ENCODE measurements at places on chromosomes 4 and X. TPM values are rescaled to one million over a fixed set of nuclear protein-coding genes. Genes with fewer than 3 reads are reported as not detected.

Gene MGAT4D
- total RNA-seq = not detected

Gene VCX3A
- total RNA-seq = not detected

Gene FAM47A
- not detected for total RNA-seq

Gene USP17L20
- not detected for total RNA-seq

Gene SHOX
- 7.5 TPM for total RNA-seq

Gene PCDH7
- 38.8 TPM for total RNA-seq

Gene FGD1
- total RNA-seq = 1.8 TPM

Gene SATL1
- total RNA-seq = not detected

Gene PHKA1
- total RNA-seq = 2.3 TPM

Gene PPP3CA
- 30.9 TPM for total RNA-seq

DNA sequence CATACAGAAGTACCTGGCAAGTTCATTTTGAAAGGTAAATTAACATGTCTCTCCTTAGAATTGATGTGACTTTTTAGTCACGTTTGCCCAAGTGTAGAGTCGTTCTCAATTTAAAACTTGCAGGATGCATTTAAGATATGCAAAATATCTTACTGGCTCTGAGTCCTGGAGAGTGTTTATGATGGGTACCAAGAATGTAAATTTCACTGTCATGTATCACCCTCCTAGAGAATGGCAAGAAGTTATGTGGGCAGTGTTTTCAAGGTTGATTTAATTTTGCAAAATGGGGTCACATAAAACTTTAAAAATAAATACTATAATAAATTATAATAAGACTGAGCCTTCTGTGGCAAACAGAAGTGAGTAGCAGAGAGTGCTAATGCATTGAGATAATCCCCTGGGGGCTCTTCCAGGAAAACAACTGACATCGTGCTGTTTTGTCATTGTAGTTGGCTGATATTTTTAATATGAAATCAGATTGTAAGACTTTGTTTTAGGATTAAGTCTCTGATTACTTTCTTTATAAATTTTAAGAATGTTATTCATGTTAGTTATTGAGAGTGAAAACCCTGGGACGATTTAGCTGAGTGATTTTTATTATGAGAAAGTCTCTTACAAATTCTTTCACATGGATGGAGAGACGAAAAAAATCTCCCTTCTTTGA, 103.0 kb downstream of the AFF1 start:
- H3K27me3 ChIP-seq = no peaks in the 10 kb centered on the region
- no peak for DNase-seq
- peaks cover 60% of the 10 kb centered on the region for H3K4me1 ChIP-seq
- H3K27ac ChIP-seq = no peak overlapping the region
- H3K4me3 ChIP-seq = no peak overlapping the region
- H3K36me3 ChIP-seq = no peaks in the 10 kb centered on the region

- no peak overlapping the region for H3K4me3 ChIP-seq
- no peak for DNase-seq
- H3K27me3 ChIP-seq = no peaks in the 10 kb centered on the region
- H3K4me1 ChIP-seq = peaks cover 13% of the 10 kb centered on the region
- H3K27ac ChIP-seq = no peak overlapping the region
Measured at GRCh38 chr4:75002381-75002780, 69.5 kb downstream of the PARM1 start.

- H3K4me1 ChIP-seq = no peaks in the 10 kb centered on the region
- no peaks in the 10 kb centered on the region for H3K36me3 ChIP-seq
- H3K27me3 ChIP-seq = no peaks in the 10 kb centered on the region
- H3K4me3 ChIP-seq = no peak overlapping the region
Measured at GRCh38 chr4:122772986-122773385, 40.5 kb downstream of the BBS12 start.

DNA sequence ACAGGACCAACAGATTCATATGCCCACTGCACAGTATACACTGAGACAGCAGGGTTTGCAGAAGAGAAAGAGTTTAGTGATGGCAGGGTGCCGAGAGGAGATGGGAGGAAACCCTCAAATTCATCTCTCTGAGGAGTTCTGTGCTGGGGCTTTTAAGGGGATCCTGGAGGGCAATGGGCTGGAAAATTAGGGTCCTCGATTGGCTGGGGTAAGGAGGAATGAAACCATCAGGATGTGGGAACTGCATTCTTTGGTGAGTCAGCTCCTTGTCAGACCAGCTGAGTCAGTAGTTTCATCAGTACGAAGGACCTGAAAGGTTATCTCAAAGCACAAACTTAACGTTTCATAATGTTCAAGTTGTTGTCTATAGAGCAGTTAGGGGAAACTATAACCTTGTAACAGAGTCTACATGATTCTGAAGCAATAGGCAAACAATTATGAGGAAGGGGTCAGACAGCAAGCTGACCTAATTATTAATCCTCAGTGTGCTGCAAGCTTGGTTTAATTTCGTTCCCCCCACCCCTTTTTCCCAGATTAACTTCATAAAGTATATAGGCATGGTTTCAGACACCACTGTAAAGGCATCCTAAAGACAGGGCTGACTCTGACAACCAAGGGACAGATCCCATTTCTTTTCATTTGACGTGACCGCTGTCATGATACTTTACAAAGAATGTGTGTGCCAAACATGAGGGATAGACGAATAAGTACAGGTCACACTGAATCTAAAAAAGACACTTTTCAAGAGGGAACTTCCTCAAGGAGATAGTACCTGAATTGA, 1.5 kb upstream of the MSMO1 start:
- peak overlapping the region; percentile 81 for H3K27ac ChIP-seq
- H3K4me3 ChIP-seq = peak overlapping the region; percentile 87
- H3K36me3 ChIP-seq = no peaks in the 10 kb centered on the region
- H3K4me1 ChIP-seq = peaks cover 12% of the 10 kb centered on the region
- H3K27me3 ChIP-seq = no peaks in the 10 kb centered on the region
- no peak for DNase-seq

GRCh38 chr4:120057416-120057815, 9.2 kb downstream of the MAD2L1 start:
- no peak overlapping the region for H3K27ac ChIP-seq
- DNase-seq = no peak
- no peak overlapping the region for H3K4me3 ChIP-seq
- H3K27me3 ChIP-seq = no peaks in the 10 kb centered on the region

- no peak overlapping the region for H3K27ac ChIP-seq
- no peak overlapping the region for H3K4me3 ChIP-seq
- H3K27me3 ChIP-seq = no peaks in the 10 kb centered on the region
Measured at GRCh38 chr4:166042510-166043055, 169.5 kb downstream of the TLL1 start.

GRCh38 chr4:170047771-170048354, 21.7 kb upstream of the MFAP3L start:
- H3K27me3 ChIP-seq = no peaks in the 10 kb centered on the region
- no peaks in the 10 kb centered on the region for H3K4me1 ChIP-seq
- H3K36me3 ChIP-seq = no peaks in the 10 kb centered on the region
- peak; percentile 60 for DNase-seq

DNA sequence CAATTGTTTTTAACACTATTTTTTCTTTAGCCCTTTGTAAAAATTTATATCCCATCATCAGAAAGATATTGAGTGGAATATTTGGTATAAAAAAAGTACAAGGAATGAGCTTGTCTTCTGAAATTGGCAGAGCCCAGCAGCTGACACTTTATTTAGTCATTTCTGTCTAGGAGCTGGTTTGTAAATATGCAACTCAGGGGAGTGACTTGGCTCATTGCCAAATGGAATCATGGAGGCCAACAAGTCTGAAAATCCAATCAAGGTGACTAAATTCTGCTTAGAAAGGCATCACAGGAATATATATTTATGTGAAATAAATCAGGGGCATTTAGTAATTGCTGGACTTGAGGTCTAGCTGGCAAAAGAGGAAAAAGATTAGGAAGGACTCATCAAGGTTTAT, 74.4 kb downstream of the OTC start:
- no peaks in the 10 kb centered on the region for H3K36me3 ChIP-seq
- DNase-seq = peak; percentile 32
- H3K4me3 ChIP-seq = no peak overlapping the region

GRCh38 chr4:88804234-88804633, 106.6 kb upstream of the NAP1L5 start:
- H3K4me3 ChIP-seq = no peak overlapping the region
- peaks cover 16% of the 10 kb centered on the region for H3K4me1 ChIP-seq
- no peak overlapping the region for H3K27ac ChIP-seq
- no peaks in the 10 kb centered on the region for H3K36me3 ChIP-seq

- peaks cover 9% of the 10 kb centered on the region for H3K4me1 ChIP-seq
- H3K27me3 ChIP-seq = no peaks in the 10 kb centered on the region
- no peak overlapping the region for H3K4me3 ChIP-seq
- no peak overlapping the region for H3K27ac ChIP-seq
- no peak for DNase-seq
- no peaks in the 10 kb centered on the region for H3K36me3 ChIP-seq
Measured at GRCh38 chr4:98652996-98653395, 5.4 kb downstream of the TSPAN5 start.

DNA sequence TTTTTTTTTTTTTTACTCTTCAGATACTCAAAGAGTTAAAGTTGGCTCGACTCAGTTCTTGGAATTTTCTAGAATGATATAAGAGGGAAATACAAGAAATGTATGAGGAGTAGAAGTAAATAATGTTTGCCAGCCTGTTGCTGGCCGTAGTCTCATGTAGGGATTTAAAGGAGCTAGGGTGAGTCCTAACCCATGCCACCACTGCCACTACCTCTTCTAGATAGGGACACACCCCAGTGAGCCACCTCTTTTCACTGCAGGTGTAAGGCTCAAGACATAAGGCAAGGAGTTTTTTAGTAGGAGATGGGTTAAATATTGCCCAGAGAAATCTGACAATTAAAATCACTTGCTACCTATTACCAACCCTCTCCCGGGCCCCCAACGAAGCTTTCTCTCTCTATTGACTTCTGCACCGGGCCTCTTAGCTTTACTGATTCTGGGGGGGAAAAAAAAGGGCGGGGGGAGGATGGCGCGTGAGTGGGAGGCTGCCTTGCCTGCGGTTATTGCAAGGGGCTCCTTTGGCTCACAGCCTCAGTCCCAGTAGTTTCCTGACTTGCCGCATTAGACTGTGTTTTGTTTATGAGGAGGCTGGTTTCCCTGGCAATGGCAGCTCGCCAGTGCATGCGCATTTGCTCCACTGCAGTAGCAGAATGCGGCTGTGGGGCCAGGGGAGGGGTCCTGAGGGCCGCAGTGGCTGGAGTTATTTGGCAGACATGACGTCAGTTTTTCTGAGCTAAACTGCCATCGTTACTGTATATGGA, 3.0 kb downstream of the LINC00632 start:
- no peak overlapping the region for H3K27ac ChIP-seq
- H3K27me3 ChIP-seq = no peaks in the 10 kb centered on the region
- H3K4me3 ChIP-seq = peak overlapping the region; percentile 23
- peaks cover 9% of the 10 kb centered on the region for H3K4me1 ChIP-seq
- no peaks in the 10 kb centered on the region for H3K36me3 ChIP-seq

- H3K27ac ChIP-seq = no peak overlapping the region
- no peaks in the 10 kb centered on the region for H3K36me3 ChIP-seq
- H3K4me1 ChIP-seq = no peaks in the 10 kb centered on the region
- DNase-seq = no peak
Measured at GRCh38 chrX:20753076-20753475, 486.4 kb upstream of the RPS6KA3 start.

DNA sequence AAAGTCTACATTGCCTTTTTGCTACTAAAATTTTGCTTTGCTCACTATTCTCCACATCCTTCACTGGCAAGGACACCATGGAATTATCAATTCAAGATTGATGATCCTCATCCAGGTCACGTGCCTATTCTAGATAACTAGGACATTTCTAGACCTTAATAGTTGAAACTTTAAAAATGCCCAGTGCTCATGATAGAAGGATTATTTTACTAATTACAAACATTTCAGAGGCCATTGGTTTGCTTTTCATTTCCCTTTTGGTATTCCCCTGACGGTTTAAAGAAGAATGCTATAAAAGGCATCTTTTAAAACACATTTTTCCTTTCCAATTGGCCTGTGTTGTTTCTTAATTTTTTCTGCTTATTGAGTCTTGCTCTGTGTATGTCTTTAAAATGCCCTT, 249.4 kb downstream of the NDST4 start:
- no peaks in the 10 kb centered on the region for H3K36me3 ChIP-seq
- H3K4me3 ChIP-seq = no peak overlapping the region
- no peak overlapping the region for H3K27ac ChIP-seq
- H3K4me1 ChIP-seq = no peaks in the 10 kb centered on the region

- H3K27ac ChIP-seq = peak overlapping the region; percentile 37
- H3K27me3 ChIP-seq = no peaks in the 10 kb centered on the region
- no peaks in the 10 kb centered on the region for H3K36me3 ChIP-seq
- H3K4me1 ChIP-seq = peaks cover 39% of the 10 kb centered on the region
Measured at GRCh38 chrX:65679071-65679540, 11.7 kb downstream of the MSN start.

GRCh38 chr4:157791236-157791635, 381.6 kb downstream of the GASK1B start:
- no peak overlapping the region for H3K4me3 ChIP-seq
- H3K27me3 ChIP-seq = no peaks in the 10 kb centered on the region
- DNase-seq = no peak
- H3K27ac ChIP-seq = no peak overlapping the region

GRCh38 chr4:93788712-93789111, 39.8 kb upstream of the ATOH1 start:
- H3K4me3 ChIP-seq = no peak overlapping the region
- DNase-seq = peak; percentile 30
- no peaks in the 10 kb centered on the region for H3K36me3 ChIP-seq
- H3K4me1 ChIP-seq = no peaks in the 10 kb centered on the region
- H3K27ac ChIP-seq = no peak overlapping the region

DNA sequence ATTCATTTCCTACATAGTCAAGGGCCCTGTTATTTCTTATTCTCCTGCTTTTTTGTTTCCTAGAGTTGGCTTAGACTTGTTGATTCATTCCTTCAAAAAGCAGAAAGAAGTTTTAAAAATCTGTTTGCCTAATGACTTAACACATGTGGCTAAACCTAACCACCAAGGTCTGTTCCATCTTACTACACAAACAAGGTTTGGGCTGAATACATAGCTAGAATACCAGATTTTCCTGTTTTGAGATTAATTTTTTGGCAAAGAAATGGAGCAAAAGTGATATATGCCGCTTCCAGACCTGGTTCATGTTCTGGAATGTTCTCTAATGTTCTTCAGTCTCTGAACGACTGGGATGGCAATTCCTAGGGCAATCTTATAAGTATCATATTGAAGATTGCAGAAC, 7.4 kb upstream of the CAMK2D start:
- H3K27me3 ChIP-seq = no peaks in the 10 kb centered on the region
- no peak overlapping the region for H3K27ac ChIP-seq
- no peak overlapping the region for H3K4me3 ChIP-seq
- H3K4me1 ChIP-seq = no peaks in the 10 kb centered on the region

DNA sequence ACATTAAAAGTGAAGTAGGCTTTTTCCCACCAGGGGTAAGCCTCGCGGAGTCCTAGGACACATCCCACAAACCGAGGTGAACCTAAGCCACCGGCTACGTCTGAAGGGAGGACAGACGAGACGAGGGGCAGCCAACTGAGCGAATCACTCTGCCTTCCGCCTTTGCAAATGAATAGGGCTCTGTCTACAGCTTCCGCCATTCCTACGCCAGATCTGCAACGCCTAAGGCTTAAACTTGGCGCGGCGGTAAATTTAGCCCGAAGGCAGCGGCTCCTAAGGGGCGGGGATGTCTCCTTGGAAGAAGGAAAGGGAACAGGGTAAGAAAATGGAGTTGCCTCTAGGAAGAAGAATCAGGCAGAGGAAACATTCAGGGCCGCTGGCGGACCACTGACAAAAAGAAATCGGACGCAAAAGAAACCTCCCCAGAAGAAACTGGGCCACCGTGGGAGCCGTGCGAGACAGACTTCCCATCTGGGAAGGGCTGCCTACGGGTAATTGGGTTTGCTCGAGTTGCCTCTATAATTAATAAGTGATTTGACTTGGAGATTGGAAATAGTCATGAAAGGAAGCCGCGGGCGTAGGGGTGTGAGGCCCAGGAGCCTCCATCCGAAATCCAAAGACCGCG, 90.5 kb downstream of the BCOR start:
- H3K4me3 ChIP-seq = no peak overlapping the region
- H3K36me3 ChIP-seq = no peaks in the 10 kb centered on the region
- no peak overlapping the region for H3K27ac ChIP-seq
- DNase-seq = no peak
- H3K27me3 ChIP-seq = peaks cover 4% of the 10 kb centered on the region
